ENCODE measurements at places on chromosomes 1 and 21. TPM values are rescaled to one million over a fixed set of nuclear protein-coding genes. Genes with fewer than 3 reads are reported as not detected.
A peak's percentile ranks its signal among the peaks of the same experiment; 100 is the strongest.

Gene LAMC2
- not detected for total RNA-seq

GRCh38 chr1:48547561-48548220, 75.7 kb upstream of the SPATA6 start:
- DNase-seq = no peak
- H3K4me1 ChIP-seq = no peaks in the 10 kb centered on the region
- H3K36me3 ChIP-seq = no peaks in the 10 kb centered on the region

GRCh38 chr1:150596976-150597375, 17.6 kb upstream of the MCL1 start:
- no peak for DNase-seq
- peaks cover 16% of the 10 kb centered on the region for H3K4me1 ChIP-seq
- no peak overlapping the region for H3K27ac ChIP-seq
- H3K4me3 ChIP-seq = no peak overlapping the region

DNA sequence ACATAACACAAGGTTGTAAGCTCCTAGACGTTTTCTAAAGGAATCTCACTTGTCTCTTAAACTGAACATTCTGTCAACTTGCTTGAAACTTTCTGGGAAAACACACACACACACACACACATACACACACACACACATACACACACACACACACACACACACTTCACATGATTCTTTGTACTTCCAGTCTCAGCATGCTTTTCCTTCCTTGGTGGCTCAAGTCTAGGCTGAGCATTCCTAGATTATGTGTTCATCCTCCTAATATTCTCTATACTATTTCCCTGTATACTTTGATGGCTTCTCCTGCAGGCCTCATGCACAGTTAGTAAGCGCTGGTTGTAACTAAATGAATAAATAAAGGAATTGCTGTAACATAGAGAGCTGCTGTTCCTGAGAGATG, 372.1 kb downstream of the PTPRC start:
- H3K36me3 ChIP-seq = no peaks in the 10 kb centered on the region
- peaks cover 42% of the 10 kb centered on the region for H3K4me1 ChIP-seq
- no peaks in the 10 kb centered on the region for H3K27me3 ChIP-seq
- DNase-seq = no peak
- peak overlapping the region; percentile 60 for H3K4me3 ChIP-seq
- H3K27ac ChIP-seq = no peak overlapping the region
